T-helper 17 cell (primary cell): ENCODE measurements at places on chromosomes 3 and 15. TPM values are rescaled to one million over a fixed set of nuclear protein-coding genes. Genes with fewer than 3 reads are reported as not detected.

The FAM81A gene
- not detected for total RNA-seq

The MUC20 gene
- 6.4 TPM for total RNA-seq

The RGMA gene
- not detected for total RNA-seq

The HCLS1 gene
- 277 TPM for total RNA-seq

The ALDH1A2 gene
- total RNA-seq, result 0.47 TPM

The CYP19A1 gene
- total RNA-seq, result 0.70 TPM

The MPI gene
- 25.4 TPM for total RNA-seq

The SCAANT1 gene
- total RNA-seq, result not detected

The IMP3 gene
- total RNA-seq, result 30.1 TPM

The AADAC gene
- not detected for total RNA-seq

The LRTM1 gene
- not detected for total RNA-seq

The ZSCAN29 gene
- total RNA-seq, result 15.9 TPM

The GPR15 gene
- 43.2 TPM for total RNA-seq

The MAGI1 gene
- total RNA-seq, result not detected

The CLRN1 gene
- not detected for total RNA-seq

The MELTF gene
- 2.6 TPM for total RNA-seq

The SENP7 gene
- 48.3 TPM for total RNA-seq

The GUCA1C gene
- total RNA-seq, result not detected

The IL5RA gene
- 3.7 TPM for total RNA-seq

The KPNA1 gene
- total RNA-seq, result 50.5 TPM

The TF gene
- total RNA-seq, result 0.65 TPM
